ENCODE measurements at places on chromosomes 5 and 9. TPM values are rescaled to one million over a fixed set of nuclear protein-coding genes. Genes with fewer than 3 reads are reported as not detected.

PCDHGB3 gene
- 0.07 TPM for total RNA-seq

REXO4 gene
- 36.7 TPM for total RNA-seq

LRRC70 gene
- 0.34 TPM for total RNA-seq

- DNase-seq = peak; percentile 83
- peaks cover 27% of the 10 kb centered on the region for H3K4me1 ChIP-seq
These were observed 96.8 kb downstream of the ZNF608 start for GRCh38 chr5:124649491-124650146.

DNA sequence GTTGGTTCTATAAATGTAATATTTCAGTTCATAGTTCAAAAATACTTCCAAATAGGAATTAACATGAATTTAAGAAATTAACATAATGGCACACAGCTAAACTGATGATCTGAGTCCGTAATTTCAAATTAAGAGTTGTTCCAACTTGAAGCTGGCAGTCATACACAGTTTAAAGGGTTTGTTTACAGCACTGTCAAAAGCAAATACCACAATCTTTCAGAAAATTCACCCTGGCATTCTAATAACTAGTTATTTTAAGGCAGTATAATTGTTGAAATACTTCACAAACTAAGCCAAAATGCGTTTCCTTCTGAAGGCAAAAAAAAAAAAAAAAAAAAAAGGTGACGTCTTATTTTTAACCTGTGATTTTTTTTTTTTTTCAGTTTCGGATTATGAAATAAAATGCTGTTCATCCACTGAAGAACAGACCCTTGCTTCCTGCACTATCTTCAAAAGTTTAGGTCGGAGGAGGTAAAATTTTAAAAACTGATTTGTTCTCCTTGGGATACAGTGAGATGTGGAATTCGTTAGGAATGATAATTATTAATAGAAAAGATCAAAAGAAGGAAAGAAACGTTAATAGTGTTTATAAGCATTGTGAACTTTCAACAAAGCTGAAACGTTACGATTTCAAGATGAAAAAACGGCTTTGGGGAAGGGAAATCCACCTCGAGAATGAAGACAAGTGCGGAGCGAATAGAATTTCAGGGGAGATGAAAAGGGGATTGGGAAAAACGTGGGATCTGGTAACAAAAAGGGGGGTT lies 850 bp downstream of the IL6ST start:
- H3K36me3 ChIP-seq = peaks cover 24% of the 10 kb centered on the region
- H3K27ac ChIP-seq = peak overlapping the region; percentile 99
- peak overlapping the region; percentile 97 for H3K4me3 ChIP-seq
- peaks cover 60% of the 10 kb centered on the region for H3K4me1 ChIP-seq
- DNase-seq = no peak

PAEP gene
- not detected for total RNA-seq

GRCh38 chr5:141349917-141350619 lies at the start of gene PCDHGB1:
Gene PCDHGB1 (plus strand): TSS chr5:141350099. CDS start chr5:141350261, 162 bp downstream.
- no peak within 1 kb of the TSS for H3K27ac ChIP-seq
- H3K4me3 ChIP-seq = no peak within 1 kb of the TSS
- peaks cover 53% of the 10 kb centered on the region for H3K27me3 ChIP-seq
- peaks cover 16% of the 10 kb centered on the region for H3K36me3 ChIP-seq
- no peaks in the 10 kb centered on the region for H3K4me1 ChIP-seq

GRCh38 chr5:119913425-119913824 lies 284.1 kb downstream of the FAM170A start:
- H3K4me3 ChIP-seq = no peak overlapping the region
- DNase-seq = no peak
- no peaks in the 10 kb centered on the region for H3K36me3 ChIP-seq
- no peaks in the 10 kb centered on the region for H3K27me3 ChIP-seq
- no peak overlapping the region for H3K27ac ChIP-seq

GRCh38 chr5:176609724-176610434 lies at the start of gene GPRIN1:
Gene GPRIN1 (minus strand): TSS chr5:176610156. CDS start chr5:176599834, 10,322 bp downstream.
- H3K4me3 ChIP-seq = peak within 1 kb of the TSS; percentile 80
- peaks cover 11% of the 10 kb centered on the region for H3K4me1 ChIP-seq
- peak; percentile 42 for DNase-seq
- H3K36me3 ChIP-seq = no peaks in the 10 kb centered on the region
- no peak within 1 kb of the TSS for H3K27ac ChIP-seq
- peaks cover 25% of the 10 kb centered on the region for H3K27me3 ChIP-seq

DNA sequence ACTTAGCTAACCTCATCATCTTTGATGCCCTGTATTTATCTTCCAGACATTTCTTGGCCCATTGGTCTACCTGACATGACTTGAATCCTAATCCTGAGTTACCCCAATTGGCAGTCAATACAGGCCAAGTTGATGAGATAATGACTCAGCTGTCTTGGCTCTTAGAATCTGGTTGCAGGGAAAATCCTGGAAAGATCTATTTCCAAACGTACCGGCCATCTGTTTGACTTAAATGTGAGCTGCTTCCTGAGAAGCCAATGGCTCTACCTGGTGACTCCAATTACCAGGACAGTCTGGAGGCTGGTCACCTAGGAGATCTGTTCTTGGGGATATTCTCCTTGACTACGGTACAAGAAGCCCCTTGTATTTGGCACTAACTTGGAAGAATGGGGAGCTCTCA lies 475.2 kb upstream of the BRINP1 start:
- no peaks in the 10 kb centered on the region for H3K36me3 ChIP-seq
- H3K27ac ChIP-seq = no peak overlapping the region

Data from activated CD8-positive, alpha-beta T cell treated with anti-CD3 and anti-CD28 coated beads for 36 hours (primary cell).